ENCODE measurements at places on chromosomes 13 and 19.

- DNase-seq: no peak
Measured at GRCh38 chr19:57068311-57068710, 51.5 kb upstream of the USP29 start.

DNA sequence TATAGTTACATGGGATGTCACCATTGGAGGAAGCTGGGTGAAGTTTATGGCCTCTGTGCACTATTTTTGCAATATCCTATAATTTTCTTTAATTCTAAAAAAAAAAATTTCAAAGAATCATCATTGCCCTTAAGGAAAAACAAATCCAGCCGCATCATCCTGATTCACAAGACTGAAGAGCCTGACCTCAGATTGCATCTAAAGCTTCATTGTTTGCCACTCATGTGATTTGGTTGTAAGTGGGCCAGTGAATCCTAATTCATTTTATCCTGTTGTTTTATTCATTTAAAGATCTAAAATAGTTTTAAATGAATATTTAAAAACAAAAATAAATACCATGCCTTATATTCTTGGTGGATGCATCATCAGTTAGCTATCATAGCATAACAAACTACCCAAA lies 504.5 kb downstream of the TBC1D4 start:
- DNase-seq: no peak

DNA sequence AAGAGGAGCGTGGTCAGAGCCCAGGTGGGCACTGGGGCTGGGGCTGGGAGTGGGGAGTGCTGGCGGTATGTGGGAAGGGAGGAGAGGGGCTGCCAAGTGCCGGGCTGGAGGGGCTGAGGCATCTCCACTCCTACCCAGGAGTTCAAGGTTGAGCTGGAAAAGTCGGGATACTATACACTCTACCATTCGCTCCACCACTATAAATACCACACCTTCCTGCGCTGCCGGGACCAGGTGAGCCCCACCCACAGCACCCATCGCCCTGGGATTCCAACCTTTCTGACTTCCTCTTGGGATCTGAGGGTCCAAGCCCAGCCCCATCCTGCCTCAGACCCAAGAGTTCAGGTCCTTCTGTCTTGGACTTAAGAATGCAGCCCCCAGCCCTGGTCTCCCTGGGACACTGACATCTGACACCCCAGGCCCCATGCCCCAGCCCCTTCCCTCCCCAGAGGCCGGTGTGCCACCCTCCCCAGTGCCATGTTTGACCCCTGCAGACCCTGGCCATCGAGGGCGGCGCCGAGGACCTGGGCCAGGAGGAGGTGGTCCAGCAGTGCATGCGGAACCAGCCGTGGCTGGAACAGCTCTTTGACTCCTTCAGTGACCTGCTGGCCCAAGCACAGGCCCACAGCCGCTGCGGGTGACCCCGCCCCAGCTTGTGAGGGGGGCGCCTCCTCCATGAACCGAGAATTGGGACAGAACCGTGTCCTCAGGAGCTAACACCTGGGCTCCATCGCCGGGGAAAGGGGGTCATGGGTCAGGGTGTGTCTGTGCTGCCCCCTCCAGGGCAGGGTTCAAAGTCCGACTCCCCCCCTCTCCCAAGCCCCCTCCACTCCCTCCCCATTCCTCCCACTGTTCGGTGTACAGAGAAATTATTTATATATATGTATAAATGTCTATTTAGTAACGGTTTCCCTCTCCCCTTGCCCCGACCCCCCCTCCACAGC lies 14.7 kb downstream of the RRAS start:
- DNase-seq: no peak

- DNase-seq: no peak
Measured at GRCh38 chr19:46656541-46656940, 4.4 kb downstream of the DACT3 start.

DNA sequence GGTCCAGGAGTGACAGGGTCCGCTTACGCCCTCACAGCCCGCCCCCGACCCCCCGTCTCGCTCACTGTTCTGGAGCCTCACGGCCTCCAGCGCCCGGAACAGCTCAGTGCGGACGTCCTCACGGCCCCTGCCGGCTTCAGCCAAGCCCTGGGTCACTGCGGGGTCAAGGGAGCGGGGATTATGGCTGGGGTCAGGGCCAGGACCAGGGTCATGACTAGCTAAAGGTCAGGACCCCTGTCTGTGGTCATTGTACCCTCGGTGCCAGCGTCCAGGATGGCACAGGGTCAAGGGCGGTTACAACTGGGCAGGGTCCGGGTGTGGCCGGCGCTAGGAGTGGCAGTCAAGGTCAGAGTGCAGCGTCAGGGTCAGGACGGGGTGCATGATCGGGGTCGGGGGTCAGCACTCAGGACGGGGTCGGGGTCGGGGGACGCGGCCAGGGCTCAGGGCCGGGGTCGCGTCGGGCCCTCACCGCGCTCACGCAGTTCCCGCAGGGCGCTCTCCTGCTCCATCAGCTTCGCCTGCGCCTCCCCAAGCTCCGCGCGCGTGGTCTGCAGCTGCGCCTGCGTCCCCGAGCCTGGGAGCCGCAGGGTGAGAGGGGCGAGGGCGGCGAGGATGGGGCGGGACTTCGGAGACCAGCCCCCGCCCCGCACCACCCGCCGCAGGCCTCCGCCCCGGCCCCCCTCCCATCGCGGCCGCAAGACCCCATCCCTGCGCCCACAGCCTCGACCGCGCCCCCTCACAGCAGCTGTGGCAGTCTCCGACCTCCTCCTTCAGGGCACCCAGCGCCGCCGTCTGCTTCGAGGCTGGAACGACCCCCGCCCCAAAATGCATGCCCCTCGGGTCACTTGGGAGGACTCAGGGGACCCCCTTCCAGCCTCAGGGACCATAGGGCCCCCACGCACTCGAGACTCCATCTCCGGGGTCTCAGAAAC lies 1.4 kb downstream of the CLEC4G start:
- no peak for DNase-seq

- peak; percentile 76 for DNase-seq
Measured at GRCh38 chr19:41457241-41457640, 14.3 kb downstream of the ERICH4 start.

- DNase-seq: no peak
Measured at GRCh38 chr13:91773591-91774227, 375.3 kb downstream of the GPC5 start.

DNA sequence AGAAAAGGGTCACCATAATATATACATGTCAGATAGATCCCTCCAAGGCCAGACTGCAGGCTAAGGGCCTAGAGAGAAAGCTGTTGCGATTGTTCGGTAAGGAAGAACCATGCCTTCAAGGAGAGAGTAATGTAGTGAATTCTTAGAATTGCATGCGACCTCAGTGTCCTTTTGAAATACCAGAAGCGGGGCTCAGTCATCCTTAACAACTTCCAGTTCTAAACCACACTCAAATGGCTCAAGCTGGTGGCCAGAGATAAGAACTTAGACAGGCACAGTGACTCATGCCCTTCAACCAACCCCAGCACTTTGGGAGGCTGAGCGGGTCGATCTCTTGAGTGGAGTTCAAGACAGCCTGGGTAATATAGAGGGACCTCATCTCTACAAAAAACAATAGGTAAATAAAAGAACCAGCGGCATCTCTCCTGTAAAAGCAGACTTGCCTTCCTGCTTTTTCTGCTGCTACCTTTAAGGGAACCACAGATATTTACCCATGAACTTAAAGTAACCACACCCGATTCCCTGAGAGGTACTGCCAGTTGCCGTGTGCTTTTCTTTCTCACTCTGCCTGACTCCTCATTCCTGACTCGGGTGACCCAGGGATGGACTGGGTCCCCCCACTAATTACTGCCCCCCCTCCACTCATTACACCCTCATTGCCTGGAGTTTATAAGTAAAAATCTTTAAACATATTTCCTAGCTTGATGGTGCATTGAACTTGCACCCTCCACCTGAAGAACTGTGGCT lies 15.4 kb upstream of the SIGLEC6 start:
- peak; percentile 43 for DNase-seq

DNA sequence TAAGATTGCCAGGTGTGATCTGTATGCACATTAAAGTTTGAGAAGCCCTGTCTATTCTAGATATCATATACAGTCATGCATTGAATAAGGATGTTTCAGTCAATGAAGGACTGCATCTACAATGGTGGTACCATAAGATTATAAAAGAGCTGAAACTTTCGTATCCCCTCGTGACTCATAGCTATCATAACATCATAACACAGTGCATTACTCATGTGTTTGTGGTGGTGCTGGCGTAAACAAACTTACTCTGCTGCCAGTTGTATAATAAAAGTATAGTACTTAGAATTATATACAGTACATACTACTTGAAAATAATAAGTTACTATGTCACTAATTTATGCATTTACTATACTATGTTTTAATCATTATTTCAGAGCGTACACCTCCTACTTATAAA lies 489.3 kb downstream of the GPC6 start:
- no peak for DNase-seq

- DNase-seq: no peak
Measured at GRCh38 chr19:46630586-46631205, 5.3 kb downstream of the GNG8 start.

- DNase-seq: no peak
Measured at GRCh38 chr13:111906306-111906705, 160.6 kb upstream of the SOX1 start.

GRCh38 chr13:88464851-88465250 lies 793.7 kb downstream of the SLITRK5 start:
- no peak for DNase-seq

GRCh38 chr13:41780715-41781706 lies 179.9 kb downstream of the VWA8 start:
- DNase-seq: no peak

All from activated CD4-positive, alpha-beta T cell treated with anti-CD3 and anti-CD28 coated beads, Interleukin-10, Interleukin-2, amounts not matched to agents 100 ng/mL and 50 ng/mL, durations not matched to agents 16 hours and 8 hours (primary cell).